SK-N-DZ (cell line): ENCODE measurements at places on chromosomes 16 and 17.

GRCh38 chr17:48178317-48178716 lies 70.8 kb downstream of the SNX11 start:
- no peak for DNase-seq

- peak; percentile 42 for DNase-seq
These were observed 612.1 kb downstream of the MAF start for GRCh38 chr16:78988361-78988969.

DNA sequence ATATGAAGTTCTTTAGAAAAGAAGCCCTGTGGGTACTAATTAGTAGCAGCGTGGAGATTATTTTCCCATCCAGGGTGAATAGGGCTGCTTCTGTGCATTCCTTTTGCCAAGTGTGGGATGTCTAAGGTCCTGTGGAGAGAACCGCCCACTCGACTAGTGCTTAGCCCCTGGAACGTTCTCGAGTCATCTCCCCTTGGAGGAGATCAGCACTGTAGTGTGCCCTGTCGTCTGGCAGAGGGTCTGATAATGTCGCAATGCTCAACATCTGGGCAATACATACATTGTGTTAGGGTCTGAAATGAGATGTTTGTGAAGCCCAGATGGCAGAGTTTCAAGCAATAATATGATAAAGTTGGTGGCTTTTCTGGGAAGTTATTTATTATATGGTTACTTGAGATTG lies 64.8 kb downstream of the SPECC1 start:
- no peak for DNase-seq

- DNase-seq: peak; percentile 36
These were observed 47.3 kb upstream of the IL34 start for GRCh38 chr16:70598937-70599503.

- DNase-seq: peak; percentile 11
These were observed 489.9 kb upstream of the CDH5 start for GRCh38 chr16:65876624-65877023.

- DNase-seq: peak; percentile 79
These were observed 3.4 kb downstream of the SLC38A10 start for GRCh38 chr17:81291662-81292061.

DNA sequence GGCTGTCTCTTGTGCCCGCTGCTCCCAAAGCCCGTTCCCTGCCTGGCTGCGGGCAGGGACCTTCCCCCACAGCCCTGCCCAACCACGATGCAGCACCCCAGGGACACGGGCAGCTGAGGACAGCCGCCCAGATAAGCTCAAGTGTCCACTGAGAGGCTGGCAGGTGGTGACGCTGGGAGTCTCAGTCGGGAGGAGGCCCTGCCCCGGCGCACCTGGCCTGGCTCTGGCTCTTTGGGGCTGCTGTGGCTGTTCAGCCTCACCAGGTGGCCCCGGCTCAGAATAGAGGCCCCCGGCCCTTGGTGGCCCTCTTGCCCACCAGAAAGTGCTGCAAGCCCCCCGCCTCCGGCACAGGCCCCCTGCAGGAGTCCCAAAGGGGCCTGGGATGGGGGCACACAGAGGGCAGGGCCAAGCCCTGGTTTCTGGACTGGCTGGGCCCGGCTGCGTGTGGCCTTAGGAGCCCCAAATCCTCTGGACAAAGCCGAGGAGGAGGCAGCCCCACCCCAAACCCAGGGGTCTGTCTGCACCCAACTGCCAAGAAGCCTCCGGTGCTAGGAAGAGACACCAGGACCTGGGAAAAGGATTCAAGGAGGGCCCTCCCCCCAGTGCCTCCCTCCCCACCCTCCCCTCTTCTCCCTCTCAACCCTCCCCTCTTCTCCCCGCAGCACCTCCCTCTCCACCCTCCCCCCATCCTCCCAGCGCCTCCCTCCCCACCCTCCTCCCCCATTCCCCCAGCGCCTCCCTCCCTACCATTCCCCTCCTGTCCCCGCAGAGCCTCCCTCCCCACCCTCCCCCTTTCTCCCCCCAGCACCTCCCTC lies 5.3 kb downstream of the NTHL1 start:
- no peak for DNase-seq

DNA sequence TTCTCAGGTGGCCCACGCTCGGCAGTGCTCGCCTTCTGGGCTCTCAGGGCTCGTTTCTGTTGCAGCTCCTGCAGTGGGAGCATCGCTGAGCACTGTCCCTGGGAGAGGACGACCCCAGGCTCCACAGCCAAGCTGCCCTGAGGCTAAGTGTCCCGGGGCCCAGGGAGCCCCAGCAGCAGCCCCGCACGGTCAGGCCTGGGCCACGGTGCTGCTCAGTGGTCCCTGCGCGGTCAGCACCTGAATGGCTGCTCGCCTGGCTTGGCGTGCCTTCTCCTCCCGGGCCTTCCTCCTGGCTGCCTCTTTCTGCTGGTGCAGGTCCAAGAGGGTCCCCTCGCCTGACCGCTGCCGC lies 23.3 kb downstream of the CEP131 start:
- no peak for DNase-seq

GRCh38 chr16:84032458-84033178 lies 10.0 kb downstream of the SLC38A8 start:
- no peak for DNase-seq

DNA sequence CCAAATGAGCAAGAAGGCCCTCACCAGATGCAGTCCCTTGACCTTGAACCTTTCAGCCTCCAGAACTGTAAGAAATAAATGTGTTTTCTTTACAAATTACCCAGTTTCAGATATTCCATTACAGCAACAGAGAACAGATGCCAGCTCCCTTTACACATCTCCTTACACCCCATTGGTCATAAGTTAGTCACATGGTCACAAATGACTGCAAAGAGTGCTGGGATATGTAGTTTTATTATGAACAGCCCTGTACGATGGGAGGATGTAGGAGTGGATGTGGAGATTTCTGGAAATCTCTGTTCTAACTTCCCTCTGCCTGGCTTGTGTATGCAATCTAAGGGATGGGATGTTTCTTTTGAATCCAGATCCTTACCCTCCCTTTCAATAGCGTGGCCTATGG lies 13.3 kb upstream of the RPL38 start:
- DNase-seq: peak; percentile 83

DNA sequence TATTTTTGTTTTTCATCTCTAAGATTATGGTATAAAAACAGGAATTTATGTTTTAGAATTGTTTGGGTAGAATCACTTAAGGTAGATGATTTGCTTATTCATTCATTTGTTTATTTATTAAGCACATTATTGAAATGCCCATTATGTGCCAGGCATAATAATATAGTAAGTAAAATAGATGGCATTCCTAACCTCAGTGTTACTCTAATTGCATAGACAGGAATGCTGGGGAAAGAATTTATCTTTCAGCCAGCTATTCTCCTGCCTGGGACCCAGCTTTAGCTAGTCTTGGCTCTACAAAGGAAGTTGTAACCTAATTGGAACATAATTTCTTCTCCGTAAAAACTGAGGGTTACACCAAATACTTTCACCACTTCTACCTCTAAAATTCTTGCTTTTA lies 44.6 kb downstream of the NFAT5 start:
- DNase-seq: no peak

- DNase-seq: no peak
These were observed 8.2 kb downstream of the COTL1 start for GRCh38 chr16:84609563-84610177.

- DNase-seq: no peak
These were observed 50.2 kb downstream of the TBC1D16 start for GRCh38 chr17:79985361-79985942.

GRCh38 chr16:31243734-31244670 lies 15.8 kb upstream of the ITGAM start:
- no peak for DNase-seq
